ENCODE measurements at places on chromosomes 1 and 21.

DNA sequence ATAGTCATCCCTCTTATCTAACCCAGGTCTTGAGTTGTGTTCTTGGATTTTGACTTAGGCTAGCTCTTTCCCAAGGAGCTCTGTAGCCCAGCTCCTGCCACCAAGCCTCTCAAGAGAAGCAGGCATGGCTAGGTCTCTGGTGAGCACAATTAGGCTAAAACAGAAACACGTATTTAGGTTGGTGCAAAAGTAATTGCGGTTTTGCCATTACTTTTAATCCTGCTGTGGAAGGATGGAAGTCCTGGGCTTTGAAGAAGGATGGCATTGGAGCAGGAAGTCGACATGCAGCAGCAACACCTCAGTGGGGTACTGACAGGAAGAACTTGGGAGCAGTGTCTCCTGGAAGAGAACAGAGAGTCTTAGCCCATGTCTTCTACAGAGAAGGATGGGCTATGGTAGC, 80.0 kb upstream of the CCDC190 start:
- DNase-seq = no peak

DNA sequence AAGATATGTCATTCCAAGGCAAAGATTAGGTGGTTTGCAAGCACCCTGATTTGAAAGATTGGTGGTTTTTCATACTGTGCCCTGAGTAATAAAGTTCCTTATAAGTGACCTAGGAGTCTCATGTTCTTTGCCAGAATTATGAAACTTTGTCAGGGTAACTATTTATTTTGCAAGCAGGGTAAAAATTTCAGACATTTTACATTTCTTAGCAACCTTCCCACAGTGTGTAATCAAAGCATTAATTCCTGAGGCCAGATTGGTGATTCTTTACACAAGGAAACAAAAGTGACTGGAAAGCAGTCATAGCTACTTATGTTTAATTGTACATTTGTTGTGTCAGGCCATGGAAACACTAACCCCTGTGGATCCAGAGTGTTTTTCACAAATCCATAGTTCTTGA, 998.0 kb upstream of the B3GALT2 start:
- DNase-seq = peak; percentile 77

DNA sequence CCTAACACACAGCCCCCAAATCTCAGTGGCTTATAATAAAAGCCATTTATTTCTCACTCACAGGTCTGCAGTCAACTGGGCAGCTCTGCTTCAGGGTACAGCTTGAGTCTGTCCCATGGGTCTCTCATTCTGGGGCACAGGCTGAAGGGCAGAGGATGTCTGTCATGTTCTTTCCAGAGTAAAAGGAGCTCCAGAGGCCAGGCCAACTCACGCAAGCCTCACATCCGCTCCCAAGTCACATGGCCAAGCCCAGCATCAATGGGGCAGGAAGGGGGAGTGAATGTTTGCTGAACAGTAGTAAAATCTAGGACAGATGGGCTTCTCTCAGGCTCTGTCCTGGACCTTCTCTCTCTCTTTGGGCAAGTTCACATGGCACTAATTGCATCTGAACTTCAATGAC, 7.1 kb upstream of the SSBP3 start:
- no peak for DNase-seq

- DNase-seq = no peak
Observed at GRCh38 chr1:202107321-202107761, 15.4 kb upstream of the GPR37L1 start.

DNA sequence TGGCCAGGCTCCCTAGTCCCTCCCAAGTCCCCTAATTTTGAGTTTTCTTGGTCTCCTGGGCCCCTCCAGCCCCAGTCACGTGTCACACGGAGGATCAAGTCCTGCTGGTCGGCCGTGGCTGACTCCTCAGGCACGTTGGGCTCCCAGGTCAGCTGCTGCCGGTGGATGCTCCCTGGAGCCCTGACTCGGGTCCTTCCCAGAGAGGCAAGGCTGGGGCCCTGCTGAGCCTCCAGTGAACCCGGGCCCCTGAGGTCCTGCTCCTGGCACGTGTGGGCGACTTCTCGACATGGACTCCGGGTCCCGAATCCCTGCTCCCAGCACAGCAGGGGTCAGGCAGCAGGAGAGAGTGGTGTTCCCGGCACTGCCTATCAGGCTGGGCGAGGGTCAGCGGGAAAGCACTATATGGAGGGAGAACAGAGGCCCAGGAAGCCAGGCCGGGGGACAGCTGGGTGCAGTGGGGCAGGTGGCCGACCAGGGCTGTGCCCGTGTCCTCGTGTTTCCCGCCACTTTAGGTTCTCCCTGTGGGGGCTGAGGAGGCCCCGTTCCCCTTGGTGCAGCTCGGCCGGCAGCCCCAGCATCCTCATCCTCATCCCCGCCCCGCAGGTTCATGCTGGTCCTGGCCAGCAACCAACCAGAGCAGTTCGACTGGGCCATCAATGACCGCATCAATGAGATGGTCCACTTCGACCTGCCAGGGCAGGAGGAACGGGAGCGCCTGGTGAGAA, 13.2 kb downstream of the TMEM240 start:
- DNase-seq = no peak

GRCh38 chr1:100344774-100345173, 7.5 kb upstream of the CDC14A start:
- DNase-seq = no peak

DNA sequence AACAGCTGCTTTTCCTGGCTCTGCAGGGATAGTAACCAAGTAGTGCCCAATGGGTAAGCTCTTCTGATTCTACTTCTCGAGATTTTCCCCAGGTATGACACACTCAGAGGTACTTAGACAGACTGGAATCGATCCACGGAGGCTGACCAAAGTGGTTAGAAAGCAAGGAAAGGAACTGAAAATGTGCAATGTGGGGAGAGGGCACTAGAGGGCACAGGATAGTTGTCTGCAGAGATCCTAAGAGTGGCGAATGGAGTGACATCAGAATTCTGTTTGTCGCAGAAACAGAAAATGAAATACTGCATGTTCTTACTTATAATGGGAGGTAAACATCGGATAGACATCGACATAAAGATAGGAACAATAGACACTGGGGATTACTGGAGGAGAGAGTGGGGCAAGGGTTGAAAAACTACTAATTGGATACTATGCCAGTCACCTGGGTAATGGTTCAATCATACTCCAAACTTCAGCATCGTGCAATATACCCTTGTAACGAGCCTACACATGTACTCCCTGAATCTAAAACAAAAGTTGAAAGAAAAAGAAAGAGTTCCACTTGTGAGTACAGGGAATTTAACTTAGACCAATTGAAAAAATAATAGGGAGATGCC, 23.3 kb downstream of the CYP2J2 start:
- DNase-seq = peak; percentile 36

DNA sequence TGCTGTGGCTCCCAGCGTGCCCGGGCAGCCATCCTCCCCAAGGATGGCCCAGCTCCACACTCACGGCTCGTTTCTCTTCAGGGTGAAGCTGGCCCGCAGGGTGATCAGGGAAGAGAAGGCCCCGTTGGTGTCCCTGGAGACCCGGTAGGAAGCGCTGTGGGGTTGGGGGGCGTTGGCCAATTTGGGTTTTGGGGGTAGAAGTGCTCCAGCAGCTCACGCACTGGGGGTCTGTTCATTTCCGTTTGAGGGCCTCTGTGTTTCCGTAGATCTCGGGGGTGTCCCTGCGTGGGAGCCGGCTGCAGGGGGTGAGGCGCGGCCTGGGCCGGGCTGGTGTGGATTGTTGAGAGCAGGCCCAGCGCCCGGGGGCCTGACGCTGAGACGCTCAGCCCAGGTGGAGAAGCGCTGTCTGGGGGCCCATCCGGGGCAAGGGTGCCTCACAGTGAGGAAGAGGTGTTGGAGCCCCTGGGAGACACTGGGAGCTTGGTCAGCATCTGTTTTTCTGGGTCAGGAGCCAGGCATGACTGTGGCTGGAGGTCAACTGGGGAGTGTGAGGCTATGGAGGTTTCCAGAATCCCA, 12.6 kb downstream of the COL6A1 start:
- no peak for DNase-seq

DNA sequence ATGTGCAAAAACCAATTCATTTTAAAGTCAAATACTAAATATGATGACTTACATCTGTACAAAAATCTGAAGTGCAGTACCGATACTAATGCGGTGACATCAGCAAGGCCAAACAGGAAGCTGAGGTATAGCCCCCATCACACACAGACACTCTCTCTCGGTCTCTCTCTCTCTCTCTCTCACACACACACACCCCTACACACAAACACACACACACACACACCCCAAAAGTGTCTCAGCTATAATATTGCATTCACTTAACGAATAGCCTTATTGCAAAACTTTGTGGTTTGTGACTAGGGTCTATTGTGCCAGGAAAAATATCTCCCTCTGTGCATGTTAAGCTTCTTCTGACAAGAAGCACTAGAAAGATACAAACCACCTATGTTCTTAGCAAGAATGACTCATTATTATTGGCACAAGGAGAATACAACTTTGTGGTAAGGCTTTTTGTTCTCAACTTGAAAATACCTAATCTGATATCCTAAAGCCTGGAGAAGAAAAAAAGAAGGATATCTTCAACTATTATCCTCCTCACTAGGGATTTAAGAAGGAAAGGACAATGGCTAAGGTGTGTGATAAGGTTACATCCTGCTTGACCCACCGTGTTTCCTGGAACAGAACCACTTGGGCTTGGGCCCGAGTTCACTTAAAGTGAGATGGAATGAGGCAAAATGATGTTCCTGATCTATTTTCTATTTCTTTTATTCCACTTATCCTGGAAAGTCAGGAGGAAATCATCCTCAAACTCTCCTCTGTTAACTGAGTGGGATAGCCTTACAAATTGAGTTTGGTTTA, 107.1 kb downstream of the NIBAN1 start:
- DNase-seq = no peak

- no peak for DNase-seq
Observed at GRCh38 chr1:12604114-12604874, 13.7 kb downstream of the DHRS3 start.

GRCh38 chr1:25022361-25023189, 92.5 kb upstream of the RUNX3 start:
- DNase-seq = no peak

DNA sequence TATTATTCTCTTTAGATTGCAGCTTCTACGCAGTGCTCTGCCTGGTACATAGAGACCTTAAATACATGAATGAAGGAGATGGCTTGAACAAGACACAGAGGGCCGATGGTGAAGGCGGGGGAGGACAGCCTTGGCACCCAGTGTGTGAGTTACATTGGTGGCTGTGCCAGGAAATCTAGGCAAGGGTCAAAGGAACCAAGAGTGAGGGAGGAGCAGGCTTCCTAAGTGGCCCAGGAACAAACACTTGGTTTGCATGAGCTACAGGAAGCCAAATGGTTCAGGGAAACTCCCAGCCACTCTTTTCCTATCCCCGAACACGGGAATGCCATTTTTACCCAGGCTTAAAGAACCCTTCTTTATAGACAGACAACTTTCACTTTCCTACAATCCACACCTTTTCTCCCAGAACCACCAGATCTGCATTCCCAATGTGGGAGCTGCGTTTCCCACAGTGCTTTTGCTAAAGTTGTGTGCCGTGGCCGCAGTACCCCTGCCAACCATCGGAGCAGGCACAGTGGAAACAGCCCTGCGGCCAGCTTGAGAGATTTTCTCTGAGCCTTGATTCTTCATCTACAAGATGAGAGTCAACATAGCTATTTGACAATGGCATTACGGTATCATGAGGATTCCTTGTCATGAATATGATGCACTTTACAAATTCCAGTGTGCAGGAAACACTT, 3.5 kb upstream of the CLEC20A start:
- no peak for DNase-seq

GRCh38 chr1:3356827-3357460, 97.5 kb upstream of the ARHGEF16 start:
- DNase-seq = no peak

DNA sequence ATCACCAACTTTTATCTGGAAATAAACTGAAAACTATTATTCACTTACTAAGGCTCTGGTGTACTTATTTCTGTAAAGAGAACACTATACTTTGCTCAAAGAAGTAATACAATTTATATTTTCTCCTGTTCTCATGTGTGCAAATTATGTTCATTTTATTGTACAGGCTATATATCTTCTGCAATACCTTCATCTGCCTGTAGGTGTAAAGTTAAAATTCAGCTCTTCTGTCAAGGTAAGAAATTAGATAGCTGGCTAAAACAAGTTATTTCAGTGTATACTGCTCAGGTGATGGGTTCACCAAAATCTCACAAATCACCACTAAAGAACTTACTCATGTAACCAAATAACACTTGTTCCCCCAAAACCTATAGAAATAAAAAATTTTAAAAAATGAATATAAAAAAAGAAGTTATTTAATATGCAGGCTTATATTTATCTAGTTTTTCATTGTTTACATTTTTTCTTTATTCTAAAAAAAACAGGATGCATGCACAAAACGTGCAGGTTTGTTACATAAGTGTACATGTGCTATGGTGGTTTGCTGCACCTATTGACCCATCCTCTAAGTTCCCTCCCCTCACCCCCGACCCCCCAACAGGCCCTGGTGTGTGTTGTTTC, 81.5 kb downstream of the PTGER3 start:
- DNase-seq = no peak

DNA sequence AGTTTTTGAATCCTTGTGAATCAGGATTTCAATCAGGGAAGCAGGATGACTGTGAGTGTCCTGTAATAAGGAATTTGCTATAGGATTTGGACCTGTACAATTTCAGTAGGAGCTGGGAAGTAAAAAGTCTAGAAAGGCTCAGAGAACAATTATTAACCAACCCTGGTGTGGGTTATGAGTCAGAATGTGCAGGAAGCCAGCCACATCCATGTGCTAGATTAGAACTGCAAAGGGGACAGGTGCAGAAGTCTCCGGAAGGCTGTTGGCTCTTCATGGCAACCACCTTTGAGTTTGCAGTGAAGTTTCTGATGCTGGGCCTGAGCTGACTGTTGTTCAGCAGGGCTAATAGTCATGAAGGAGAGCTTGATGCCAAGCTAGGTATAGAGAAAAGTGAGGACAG, 70.7 kb downstream of the SPATA46 start:
- DNase-seq = no peak

- DNase-seq = no peak
Observed at GRCh38 chr1:243819438-243819839, 30.6 kb downstream of the AKT3 start.

DNA sequence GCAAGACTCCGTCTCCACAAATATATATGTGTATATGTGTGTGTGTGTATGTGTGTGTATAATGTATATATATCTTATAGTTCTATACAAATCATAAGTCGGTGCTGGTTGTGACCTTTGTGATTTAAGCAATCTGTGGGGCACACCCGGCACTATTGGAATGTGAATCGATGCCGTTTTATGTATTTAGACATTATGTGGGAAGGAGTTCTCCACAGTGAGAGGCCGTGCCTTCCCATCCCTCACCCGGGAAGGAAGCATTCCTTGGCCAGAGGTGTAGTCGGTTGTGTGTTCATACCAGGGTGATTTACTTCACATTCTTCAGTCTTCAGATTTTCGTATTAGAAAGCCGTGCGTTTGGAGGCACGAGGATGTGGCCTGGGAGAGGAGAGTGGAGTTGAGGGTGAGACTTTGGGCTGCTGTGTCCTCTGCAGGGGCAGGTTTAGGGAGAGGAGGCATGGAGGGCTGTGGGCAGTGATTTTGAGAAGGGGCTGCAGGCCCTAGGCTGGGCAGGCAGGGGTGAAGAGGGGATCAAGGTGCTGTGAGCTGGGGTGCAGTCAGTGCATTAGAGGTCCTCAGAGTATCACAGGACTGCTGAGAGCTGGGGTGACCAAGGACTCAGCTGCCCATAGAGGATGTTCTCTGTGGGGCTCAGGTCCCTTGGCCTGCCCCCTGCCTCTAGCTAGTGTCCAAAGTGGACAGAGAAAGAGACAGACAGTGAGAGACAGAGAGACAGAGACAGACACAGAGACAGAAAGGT, 57.7 kb downstream of the TRIM11 start:
- DNase-seq = no peak

All from NCI-H748 treated with DMSO at 0.1 percent for 48 hours (cell line).